Caki2 (cell line): ENCODE measurements at places on chromosomes 5 and 9. TPM values are rescaled to one million over a fixed set of nuclear protein-coding genes. Genes with fewer than 3 reads are reported as not detected.

PRRX2 gene
- 3.0 and 7.6 TPM in 2 replicates for total RNA-seq

CDH9 gene
- not detected in 2 replicates for total RNA-seq

GRCh38 chr5:143142596-143143435 is 260.7 kb downstream of the NR3C1 start:
- peak; percentile 35 for DNase-seq

- no peak for DNase-seq
Measured at GRCh38 chr5:179834120-179834519, 13.4 kb downstream of the SQSTM1 start.

GRCh38 chr9:114348906-114349482 is 19.3 kb downstream of the ORM2 start:
- DNase-seq, result peak; percentile 99

DNA sequence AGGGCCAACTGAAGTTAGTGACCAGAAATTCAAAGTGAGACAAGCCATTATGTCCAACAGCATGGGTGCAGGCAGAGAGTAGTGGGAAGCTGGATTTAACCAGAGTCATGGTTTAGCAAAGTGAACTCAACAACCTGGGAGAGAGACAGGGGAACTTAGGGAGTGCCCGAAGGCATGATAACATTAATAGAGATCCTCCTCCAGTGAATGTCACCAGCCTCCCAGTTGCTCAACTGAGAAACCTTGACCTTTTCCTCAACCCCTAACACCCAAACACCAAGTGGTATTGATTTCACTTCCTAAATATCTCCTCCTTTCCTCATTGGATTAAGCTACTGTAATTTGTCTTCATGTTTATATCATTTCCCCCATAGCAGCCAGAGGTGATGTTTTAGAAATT is 42.6 kb downstream of the HMGCS1 start:
- DNase-seq, result no peak
